ENCODE measurements at places on chromosomes 4 and X.

DNA sequence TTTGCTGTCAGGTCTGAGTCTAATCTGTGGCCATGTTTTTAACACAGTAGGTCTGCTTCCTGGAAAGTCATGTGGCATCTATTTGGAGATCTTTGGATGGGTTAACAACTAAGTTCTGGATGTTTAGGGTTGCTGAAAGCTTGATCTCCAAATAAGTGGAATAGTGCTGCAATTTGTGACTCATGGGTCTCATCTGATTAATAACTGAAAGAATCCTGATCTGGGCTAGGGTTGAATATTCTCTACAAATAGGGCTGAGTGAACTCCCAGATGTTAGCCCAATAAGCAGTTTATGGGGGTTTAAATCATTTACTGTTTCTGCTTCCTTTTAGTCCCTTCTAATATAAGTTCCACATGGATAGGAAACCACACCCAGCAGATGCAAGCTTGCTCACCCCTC, 23.1 kb downstream of the CT47C1 start:
- no peak for DNase-seq

DNA sequence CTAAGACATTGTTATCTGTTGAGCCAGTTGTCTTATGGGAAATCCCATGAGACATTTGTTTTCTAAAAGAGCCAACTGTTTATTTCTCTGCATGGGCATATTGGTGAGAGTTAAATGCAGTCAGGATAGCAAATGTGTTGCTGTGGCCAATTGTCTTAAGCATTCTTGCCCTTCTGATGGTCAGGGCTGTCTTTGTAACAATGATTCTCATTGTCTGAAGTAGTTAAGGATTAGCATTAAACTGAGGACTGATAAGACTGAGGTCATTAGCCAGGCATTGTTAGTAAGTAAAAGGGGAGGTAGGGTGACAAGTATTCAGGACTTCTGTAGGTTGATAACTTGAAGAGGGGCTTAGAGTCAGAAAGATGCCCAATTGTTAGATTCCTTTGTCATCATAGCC, 11.2 kb upstream of the MORF4L2 start:
- no peak for DNase-seq

DNA sequence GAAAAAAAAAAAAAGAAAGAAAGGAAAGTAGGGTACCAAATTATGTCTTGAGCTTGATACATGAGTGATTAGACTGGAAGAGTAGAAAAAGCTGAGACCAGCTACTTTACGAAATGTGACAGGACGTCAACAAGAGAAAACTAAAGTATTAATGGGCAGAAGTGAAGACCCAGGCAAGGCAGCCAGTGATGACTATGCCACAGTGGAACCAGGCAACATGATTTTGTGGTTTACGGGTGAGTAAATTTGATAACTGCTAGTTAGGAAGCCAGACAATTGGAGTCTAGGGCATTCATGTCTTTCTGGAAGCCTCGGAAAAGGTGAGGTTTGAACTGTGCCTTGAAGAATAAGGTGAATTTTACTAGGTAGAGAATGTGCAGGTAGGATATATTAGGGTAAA, 326.4 kb downstream of the TENM3 start:
- DNase-seq = no peak

DNA sequence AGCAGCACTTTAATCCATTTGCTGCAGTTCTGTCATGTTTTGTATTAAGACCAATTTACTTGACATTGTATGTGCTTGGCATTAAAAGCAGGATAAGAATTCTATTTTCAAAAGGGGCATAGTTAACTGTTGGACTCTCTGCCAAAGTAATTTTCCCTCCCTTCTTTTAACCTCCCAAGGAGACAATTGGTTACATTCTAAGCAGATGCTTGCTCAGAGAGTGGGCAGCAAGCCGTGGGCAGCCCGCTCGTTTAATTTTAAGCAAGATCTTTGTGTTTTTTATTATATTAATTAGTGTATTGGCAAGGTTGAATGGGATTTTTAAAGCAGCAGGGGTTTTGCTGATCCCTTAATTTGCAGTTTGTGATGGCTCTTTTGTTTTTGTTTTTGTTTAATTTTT, 37.1 kb upstream of the KLHL8 start:
- DNase-seq = no peak

- no peak for DNase-seq
Observed at GRCh38 chr4:74543983-74544382, 99.0 kb downstream of the AREG start.

GRCh38 chr4:70315928-70316327, 18.9 kb upstream of the CABS1 start:
- DNase-seq = no peak

GRCh38 chr4:102593147-102593546, 92.0 kb downstream of the NFKB1 start:
- no peak for DNase-seq

GRCh38 chr4:93540562-93540961, 288.0 kb upstream of the ATOH1 start:
- DNase-seq = no peak

DNA sequence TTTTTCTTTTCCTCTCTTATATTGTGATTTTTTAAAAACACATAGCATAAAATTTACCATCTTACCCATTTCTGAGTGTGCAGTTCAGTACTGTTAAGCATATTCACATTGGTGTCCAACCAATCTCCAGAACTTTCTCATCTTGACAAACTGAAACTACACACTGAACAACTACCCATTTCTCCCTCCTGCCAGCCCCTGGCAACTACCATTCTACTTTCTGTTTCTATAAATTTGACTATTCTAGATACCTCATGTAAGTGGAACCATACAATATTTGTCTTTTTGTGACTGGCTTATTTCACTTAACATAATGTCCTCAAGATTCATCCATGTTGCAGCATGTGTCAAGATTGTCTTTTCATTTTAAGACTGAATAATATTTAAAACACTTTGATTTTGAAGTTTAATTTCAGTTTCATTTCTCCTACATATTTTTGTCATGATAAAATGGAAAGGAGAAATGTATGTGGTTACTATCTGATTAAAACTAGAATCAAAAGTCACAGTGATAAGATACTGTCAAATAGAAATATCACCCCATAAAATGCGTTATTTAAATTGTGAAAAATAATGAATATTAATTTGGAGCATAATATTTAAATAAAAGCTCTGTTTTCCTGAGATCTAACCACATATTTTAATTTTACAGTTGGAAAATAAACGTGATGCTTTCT, 122.8 kb downstream of the DIPK2B start:
- DNase-seq = no peak

DNA sequence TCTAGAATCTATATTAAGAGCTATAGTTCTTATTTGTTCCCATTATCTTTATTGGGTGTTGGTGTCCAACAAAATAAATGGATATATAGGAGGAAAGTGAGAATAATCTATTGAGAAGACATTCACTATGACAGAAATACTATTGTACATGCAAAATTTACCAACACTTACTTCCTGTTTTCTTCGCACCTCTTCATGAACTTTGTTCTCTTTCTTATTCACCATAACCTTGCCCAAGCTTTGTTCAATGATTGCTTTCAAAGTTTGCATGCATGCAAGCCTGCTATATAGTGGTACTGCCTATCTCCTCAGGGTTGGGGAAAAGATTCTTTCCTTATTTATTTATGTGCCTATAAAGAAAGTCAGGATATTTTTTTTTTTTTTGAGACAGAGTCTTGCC, 176.4 kb upstream of the JADE1 start:
- DNase-seq = no peak

- no peak for DNase-seq
Observed at GRCh38 chr4:138400543-138400942, 158.4 kb upstream of the SLC7A11 start.

DNA sequence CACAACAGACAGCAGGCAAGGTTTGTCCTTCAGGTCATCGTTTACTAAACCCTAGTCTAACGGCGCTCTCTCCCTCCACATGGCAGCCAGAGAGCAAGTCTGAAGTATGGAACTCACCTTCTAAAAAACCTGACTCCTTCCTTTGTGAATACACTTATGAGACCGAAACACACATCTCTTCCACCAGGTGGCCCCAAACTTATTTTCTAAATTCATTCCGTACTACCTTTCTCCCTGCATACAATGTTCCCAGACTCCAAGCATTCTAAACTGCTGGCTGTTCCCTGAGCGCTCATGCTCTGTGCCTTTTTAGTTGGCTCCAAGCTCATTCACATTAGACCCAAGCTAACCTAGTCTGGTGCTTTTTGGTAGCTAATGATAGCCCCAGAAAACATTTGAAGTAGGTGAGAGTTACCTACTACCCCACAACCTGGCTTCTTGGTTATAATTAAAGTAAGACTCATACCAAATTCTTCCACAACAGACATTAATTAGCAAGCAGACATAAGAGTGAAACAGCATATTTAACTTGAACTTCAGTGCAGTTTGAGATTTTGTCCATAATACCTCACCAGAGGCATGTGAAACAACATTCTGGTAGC, 67.6 kb upstream of the DCLK2 start:
- DNase-seq = no peak

DNA sequence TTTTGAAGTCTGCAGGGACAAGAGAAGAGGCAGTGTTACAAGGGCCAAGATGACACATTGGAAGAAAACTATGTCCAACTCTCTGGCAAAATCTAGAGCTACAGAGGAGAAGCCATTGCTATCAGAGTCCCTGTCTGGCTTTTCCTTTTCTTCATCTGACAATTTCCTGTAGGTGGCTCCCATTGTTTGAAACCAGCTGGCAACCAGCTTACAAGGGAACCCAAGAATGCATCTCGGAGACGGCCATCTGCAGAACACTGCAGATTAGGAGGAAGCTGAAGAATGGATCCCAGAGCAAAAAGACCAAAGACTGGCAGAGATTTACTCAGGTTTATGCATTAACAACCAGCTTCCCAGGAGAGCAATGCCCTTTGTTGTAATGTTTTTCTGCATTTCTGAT, 216.2 kb upstream of the CTSO start:
- no peak for DNase-seq

DNA sequence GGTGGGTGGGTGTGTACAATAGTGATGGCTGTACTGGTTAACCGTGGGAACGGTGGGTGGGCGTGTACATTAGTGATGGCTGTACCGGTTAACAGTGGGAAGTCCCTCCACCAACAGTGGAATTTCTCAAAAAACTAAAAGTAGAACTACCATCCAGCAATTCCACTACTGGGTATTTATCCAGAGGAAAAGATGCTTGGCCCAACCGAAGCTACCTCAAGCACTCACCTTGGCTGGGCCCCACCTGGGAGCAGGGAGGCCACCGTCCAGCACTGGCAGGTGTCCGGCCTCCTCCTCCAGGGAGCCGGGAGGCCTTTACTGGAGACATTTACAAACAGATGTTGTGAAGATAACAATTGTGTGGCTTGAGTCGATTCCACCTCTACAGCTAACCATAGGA, 6.0 kb upstream of the MAEA start:
- no peak for DNase-seq

- DNase-seq = no peak
Observed at GRCh38 chr4:80500613-80501012, 165.1 kb downstream of the CFAP299 start.

GRCh38 chr4:99872570-99872969, 21.7 kb downstream of the LAMTOR3 start:
- no peak for DNase-seq

DNA sequence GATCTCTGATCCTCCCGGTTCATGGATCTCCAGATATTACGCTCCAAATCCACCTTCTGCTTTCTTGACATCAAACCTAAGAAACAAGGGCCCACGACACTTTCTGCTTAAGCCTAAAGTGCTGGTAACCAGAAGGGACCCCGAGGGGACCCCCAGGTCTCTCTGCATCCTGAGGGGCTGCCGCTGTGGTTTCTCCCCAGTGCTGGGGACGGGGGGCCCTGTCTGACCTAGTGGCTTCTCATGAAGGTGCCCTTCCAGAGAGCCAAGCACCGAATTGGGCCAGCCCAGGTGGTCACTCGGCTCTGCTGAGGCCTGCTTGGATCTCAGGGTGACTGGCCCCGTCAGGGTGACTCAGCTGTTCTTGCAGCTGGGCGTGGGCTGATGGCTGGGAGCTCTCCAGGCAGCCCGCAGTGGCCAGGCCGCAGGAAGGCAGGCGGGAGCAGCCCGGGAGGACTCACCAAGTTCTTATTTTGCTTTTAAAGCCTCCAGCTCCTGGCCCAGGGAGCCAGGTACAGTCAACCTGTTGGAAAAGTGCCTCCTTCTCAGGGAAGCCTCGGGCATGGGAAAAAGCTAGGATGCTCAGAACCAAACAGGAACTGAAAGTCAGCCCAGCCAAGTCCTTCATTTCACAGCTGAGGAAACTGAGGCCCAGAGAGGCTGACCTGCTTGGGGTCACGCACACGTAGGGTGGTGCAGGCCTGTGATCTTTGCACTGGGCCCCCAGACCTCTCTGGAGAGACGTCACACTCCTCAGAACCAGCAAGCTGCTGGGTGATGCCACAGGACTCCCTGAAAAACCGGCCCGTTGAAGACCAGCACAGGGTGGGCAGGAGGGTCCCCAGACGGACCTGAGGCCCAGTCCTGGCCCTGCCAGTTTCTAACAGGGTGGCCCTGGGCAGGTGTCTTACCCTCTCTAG, 16.7 kb downstream of the BLOC1S4 start:
- DNase-seq = no peak

DNA sequence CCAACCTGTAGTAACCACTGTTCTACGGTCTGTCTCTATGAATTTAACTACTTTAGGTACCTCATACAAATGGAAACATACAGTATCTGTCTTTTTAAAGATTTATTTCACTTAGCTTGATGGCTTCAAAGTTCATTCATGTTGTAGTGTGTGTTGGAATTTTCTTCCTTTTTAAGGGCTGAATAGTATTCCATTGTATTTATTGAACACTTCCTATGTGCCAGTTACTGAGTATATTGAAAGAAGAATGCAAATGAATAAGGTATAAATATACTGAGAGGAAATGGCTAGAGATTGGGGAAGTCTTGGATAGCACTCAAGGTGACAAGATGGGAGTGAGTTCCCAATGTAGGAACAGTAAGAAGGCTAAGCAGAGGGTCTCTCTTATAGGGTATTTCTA, 17.3 kb downstream of the TBC1D19 start:
- DNase-seq = no peak
